ENCODE measurements at places on chromosomes 12 and 14.

DNA sequence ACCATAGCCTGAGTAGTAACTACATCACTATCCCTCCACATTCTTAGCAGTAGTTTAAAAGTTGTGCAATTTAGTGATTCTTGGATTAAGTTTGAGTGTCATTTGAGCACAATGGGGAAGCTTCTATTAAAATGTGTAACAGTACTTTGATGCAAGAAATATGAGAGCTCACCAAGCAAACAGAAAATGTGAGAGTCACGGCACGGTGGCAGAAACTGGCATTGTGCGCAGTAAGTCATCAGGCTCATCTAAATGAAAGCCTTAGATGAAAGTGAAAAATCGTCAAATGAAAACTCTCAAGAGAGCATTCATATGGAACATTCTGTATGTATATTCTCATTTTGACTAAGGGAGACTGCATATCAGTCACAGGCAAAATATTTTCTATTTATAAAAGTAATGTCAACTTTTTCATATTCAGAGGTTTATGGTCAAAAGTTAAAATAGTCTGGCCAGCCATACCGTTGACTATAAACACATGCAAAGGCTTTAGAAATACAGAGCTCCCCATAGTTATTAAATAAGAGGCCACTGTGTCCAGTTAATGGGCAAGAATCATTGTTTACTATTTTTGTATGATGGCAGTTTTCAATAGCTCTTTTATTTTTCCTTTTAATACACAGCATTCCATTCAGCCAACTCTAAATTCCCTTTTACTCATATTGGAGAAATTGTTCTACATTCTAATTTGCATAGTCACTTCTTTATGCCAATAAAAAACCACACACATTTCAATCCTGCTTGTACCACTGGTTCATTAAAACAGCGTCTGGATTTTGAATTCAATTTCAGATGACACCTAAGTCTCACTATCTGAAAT is 167.9 kb downstream of the PRKD1 start:
- DNase-seq, result no peak

GRCh38 chr14:103495854-103496253 is 26.8 kb downstream of the CKB start:
- DNase-seq, result no peak

DNA sequence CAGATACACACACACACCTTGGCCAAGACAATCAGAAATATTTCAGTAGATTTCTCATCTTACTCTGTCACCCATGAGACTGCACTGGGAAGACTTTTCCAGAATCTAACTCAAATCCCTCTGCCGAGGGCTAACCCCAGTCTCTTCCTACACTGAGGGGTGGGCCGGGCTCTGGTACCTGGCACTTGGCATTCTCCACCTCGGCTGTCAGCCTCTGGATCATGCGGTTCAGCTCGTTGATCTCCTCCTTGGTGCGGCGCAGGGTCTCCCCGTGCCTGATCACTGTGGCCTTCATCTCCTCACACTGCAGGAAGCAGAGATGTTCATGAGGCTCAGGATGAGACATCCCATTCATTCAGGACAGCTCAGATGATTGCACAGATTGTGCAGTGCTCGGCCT is 4.9 kb downstream of the KRT83 start:
- no peak for DNase-seq

DNA sequence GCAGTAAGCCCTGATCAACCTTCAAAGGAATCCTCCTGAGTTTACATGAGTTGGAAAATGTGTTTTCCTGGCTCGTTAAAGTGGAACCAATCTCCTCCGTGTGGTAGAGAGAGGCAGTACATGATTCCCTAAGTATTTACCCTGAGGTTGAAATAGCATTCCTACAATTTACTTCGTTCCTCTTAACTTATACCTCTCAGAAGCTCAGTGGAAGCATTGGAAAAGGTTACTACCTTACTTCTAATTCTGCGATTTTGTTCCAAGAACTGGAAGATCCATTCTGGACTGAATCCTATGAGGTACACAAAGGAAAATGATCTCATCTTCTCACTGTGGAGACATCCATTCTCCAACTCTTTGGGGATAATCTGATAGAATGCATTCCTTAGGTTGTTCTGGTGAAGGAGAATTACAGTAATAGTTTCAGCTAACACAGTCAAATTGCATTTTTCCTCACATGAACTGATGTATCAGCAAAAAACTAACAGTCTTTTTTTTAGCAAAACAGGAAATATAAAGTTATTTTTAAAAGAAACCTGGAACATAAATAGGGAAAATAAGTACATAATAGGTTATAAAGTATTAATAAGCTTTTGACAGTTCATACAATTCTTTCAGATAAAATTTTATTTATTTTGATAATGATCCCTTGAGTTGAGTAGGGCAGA is 475.6 kb downstream of the PDZRN4 start:
- DNase-seq, result no peak

DNA sequence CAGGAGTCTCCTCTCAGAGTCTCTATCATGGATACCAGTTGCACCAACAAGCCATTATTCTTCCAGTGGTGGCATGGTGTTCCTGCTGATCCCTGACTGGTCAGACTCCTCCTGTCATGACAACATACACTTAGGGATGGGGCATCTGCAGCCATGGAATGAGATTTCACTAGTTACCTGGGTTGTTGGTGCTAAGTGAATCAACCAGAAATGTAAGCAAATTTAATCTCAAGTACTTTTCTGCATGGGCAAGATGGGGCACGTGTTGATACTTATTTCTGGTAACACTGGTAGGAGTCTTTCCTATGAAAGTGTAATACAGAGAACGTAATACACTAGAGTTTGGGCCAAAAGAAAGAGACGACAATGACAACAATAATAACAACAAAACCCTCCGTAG is 211.5 kb upstream of the FOXN3 start:
- DNase-seq, result peak; percentile 25

- no peak for DNase-seq
Observed at GRCh38 chr12:53961025-53961761, 6.5 kb downstream of the HOXC12 start.

DNA sequence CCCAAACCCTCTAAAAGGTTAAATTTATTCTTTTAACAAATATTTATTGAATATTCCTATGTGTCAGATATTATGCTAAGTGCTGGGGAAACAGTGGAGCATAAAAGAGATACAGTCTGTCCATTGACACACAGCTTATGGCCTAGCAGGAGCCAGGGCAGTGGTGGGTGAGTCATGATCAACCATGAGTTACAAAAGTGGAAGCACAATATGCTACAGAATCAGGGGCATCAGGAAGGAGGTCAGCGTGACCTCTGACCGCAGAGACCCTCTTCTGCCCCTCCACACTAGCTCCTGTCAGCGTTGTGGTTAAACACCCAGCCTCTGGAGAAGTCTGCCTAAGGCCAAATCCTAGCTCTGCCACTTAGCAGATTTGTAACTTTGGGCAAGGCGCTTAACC is 4.7 kb upstream of the PPP1R1A start:
- no peak for DNase-seq

DNA sequence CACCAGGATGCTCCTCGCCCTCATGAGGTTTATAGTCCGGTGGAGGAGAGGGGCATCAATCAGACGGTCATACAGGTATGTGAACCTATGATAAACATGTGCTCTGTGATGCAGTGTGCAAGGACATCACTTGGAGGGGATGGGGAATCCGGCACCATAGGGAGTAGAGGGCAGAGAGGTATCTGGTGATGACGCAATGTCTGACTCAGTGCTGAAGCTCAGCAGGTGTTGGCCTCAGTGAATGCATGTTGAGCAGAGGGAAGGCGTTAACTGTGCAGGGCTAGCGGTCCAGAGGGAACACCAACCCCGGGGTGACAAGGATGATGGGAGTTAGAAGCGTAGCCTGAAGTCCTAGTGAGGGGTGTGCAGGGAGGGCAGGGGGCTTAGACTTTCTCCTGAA is 200.9 kb downstream of the TMEM132C start:
- no peak for DNase-seq

- DNase-seq, result no peak
Observed at GRCh38 chr14:71267007-71267513, 359.8 kb downstream of the PCNX1 start.

DNA sequence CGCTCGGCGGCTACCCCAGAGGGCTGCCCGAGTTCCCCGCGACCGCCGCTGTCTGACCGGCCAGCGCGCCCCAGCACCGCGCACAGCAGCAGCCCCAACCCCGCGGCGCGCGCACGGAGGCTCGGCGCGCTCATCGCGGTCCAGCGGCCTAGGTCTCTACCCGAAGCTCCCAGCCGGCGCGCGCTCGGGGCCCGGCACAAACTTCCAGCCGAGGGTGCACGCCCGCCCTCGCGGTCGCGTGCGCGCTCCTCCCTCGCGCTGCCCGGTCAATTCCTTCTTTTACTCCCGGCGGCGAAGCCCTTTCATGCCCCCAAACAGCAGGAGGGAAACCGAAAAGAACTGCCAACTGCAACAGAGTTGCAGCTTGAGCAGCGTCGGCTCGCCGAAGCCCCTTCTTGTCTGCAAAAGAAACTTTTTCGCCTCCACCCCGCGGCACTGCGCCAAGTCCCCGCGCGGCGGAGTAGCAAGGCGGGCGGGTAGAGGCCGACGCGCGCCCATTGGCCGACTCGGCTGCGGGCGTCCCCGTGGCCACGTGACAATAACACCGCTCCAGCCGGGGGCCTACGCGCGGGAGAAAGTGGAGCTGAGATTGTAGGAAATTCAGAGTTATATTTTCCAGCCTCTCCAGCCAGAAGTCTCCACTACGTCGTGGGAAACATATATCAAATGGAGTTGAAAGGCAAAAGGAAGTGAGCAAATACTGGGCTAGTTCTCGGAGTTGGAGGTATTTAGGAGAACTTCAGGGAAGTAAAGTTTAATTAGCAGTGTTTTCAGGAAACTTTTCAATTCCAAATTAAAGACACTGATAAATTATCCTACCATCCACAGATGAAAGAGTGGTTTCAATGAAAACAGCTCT is at the start of gene LRIG3:
Gene LRIG3, minus strand, starts transcription at position 403 of the 859 bp plus-strand sequence. Its CDS starts 269 bp downstream, at position 134.
- DNase-seq, result peak; percentile 76
